ENCODE measurements at places on chromosomes 7 and 10. TPM values are rescaled to one million over a fixed set of nuclear protein-coding genes. Genes with fewer than 3 reads are reported as not detected.
A peak's percentile ranks its signal among the peaks of the same experiment; 100 is the strongest.

CROT gene
- total RNA-seq: 4.9 TPM

- DNase-seq: peak; percentile 87
These were observed 128.0 kb downstream of the ZMIZ1 start for GRCh38 chr10:79196470-79197461.

GRCh38 chr7:126658684-126659083, 594.1 kb downstream of the GRM8 start:
- DNase-seq: no peak

PDLIM1 gene
- 6.4 TPM for total RNA-seq

- no peak for DNase-seq
These were observed 16.7 kb upstream of the FRA10AC1 start for GRCh38 chr10:93718937-93719725.

NFE2L3 gene
- 42.1 TPM for total RNA-seq

ASZ1 gene
- not detected for total RNA-seq

ABCF2 gene
- total RNA-seq: 39.1 TPM

GRCh38 chr10:97718178-97718577, 4.6 kb downstream of the MARVELD1 start:
- no peak for DNase-seq

Data from glutamatergic neuron (in vitro differentiated cells).